Stimulated activated CD8-positive, alpha-beta memory T cell treated with anti-CD3 and anti-CD28 coated beads, Interleukin-4, amount 100 ng/mL, for 4 hours (primary cell): ENCODE measurements at places on chromosomes 2 and 18.

DNA sequence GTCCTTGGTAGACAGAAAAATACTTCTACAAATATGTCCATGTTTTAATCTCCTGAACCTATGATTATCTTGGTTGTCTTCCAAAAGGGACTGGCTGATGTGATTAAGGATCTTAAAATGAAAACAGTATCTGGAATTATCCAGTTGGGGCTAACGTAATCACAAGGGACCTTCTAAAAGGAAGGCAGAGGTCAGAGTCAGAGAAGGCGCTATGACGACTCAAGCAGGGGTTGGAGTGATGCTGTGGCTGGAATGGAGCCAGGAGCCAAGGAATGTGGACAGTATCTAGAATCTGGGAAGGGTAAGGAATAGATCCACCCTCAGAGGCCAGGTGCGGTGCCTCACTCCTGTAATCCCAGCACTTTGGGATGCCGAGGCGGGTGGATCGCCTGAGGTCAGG, 4.2 kb upstream of the USP14 start:
- DNase-seq, result no peak

DNA sequence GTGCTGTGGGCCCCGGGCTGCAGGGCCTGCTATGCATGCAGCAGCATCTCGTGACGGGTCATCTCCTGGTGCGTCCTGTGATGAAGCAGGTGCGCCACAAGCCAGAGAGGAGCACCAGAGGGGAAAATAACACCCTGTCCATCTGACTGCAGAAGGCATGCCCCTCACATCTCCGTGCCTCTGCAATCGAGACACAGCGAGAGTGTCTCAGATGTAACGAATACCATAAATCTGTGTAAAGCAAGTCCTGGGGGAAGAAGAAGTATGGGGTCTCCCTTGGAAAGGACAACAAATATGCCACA, 137.5 kb downstream of the PTGR3 start:
- no peak for DNase-seq

DNA sequence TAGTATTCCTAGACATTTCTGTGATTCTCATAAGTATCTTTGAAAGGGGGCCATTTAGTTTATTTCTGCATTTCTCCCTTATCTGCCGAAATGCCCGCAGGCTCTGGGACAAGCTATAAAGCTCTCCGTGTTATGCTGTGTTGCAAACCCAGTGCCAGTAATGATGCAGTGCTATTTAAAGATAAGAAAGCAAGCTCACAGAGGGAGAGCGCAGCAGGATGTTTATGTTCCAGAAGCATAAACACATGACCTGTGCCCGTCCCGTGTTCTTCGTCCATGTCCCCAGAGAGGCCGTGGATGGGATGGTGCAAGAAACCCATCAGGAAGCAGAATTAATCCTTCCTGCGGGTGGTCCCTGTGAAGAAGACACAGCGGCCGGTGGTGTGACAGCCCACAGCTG, 99.4 kb downstream of the NEDD4L start:
- no peak for DNase-seq

- DNase-seq, result no peak
These were observed 777.1 kb downstream of the RNF144A start for GRCh38 chr2:7694076-7694985.

GRCh38 chr2:138183705-138184104, 219.4 kb downstream of the HNMT start:
- no peak for DNase-seq

GRCh38 chr18:7593218-7593819, 26.2 kb downstream of the PTPRM start:
- no peak for DNase-seq

DNA sequence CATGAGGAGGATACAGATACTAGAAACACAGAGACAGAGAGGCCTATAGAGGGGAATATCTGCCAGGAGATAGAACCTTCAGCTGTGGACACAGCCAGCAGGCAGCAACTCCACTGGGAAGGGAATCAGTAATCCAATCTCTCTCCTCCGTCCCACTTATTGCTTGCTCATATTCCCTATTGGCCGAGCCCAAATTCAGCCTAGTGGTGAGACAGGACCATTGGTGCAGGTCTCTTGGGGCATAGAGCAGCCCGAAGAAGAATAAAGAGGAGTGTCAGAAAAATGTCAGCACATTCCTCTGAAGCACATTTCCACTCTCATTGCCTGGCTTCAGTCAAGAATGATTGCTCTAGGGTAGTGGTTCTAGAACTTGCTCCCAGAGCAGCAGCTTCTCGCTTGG, 1091.5 kb upstream of the GYPC start:
- no peak for DNase-seq

DNA sequence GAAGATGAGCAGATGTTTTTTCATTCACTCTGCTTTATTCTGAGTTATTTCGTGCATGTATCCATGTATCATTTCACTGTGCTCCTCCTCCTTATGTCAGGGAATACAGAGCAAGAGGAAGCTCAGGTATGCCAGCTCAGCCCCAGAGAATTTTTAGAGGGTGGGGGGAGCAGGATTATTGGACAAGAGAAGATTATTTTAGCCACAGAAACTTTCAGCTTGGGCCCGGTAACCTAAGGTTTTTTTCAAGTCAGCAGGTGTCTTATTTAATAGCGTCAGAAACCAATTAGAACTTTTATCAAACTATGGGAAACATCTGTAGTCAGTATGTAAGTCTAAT, 232.9 kb upstream of the SIX3 start:
- no peak for DNase-seq

- DNase-seq, result no peak
These were observed 84.0 kb downstream of the SH3RF3 start for GRCh38 chr2:109212836-109213563.

DNA sequence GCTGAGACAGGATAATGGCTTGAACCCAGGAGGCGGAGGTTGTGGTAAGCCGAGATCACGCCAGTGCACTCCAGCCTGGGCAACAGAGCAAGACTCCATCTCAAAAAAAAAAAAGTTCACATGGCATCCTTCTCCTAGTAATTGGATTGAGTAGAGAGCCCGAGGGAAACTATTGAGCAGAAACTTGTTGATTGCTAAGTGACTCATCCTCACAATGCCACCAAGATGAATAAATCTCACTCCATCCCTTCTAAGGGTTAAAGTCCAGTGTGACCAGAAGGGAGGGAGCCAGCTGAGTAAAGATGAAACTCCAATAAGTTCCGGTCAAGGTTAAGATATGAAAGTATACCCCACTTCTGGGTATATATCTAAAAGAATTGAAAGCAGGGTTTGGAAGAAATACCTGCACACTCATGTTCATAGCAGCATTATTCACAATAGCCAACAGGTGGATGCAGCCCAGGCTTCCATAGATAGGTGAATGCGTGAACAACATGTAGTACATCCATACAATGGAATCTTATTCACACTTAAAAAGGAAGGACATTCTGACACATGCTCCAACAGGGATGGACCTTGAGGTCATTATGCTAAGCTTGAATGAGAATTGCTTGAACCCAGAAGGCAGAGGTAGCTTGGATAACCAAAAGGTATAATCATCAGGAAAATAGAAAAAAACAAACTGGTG, 13.0 kb upstream of the FHL2 start:
- DNase-seq, result no peak

DNA sequence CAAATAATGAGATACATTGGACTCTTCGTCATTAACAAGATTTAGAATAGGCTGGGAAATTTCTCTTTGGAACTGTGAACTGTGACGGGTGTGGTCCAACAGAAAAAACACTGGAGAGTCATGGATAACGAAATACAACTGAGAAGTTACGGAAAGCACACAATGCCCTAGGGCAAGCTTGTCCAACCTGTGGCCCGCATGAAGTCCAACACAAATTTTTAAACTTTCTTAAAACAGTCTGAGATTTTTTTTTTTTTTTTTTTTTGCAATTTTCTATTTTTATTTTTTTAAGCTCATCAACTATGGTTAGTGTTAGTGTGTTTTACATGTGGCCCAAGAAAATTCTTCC, 27.7 kb downstream of the CDC42EP3 start:
- DNase-seq, result no peak

DNA sequence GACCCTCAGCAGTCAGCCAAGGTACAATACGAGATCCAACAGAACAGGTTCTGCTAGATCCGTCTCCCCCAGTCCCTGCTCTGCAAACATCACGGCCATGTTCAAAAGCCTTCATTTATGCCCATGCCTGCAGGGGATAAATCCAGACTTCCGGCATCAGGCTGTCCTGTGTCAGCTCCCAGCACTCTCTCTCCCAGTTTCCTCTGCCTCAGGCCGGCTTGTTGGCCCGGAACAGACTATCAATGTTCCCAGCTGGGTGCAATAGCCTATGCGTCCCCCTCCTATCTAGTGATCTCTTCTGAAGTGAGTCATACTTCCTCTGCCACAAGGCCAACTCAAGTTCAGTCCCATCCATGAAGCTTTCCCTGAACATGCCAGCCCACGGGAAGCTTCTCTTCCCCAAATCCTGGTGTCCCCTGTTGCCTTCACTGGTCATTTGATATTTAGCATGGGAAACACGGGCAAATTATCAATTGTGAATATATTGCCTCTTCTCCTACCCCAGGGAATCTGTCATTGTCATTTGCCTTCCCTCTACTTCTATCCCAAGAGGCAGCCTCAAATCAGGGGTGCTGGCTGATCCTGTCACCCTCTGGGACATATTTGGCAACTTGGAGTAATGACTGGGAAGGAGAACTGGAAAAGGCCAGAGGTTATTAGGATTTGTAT, 51.1 kb downstream of the CAPN13 start:
- no peak for DNase-seq

- DNase-seq, result no peak
These were observed 176.7 kb downstream of the MYO1B start for GRCh38 chr2:191421950-191422349.

DNA sequence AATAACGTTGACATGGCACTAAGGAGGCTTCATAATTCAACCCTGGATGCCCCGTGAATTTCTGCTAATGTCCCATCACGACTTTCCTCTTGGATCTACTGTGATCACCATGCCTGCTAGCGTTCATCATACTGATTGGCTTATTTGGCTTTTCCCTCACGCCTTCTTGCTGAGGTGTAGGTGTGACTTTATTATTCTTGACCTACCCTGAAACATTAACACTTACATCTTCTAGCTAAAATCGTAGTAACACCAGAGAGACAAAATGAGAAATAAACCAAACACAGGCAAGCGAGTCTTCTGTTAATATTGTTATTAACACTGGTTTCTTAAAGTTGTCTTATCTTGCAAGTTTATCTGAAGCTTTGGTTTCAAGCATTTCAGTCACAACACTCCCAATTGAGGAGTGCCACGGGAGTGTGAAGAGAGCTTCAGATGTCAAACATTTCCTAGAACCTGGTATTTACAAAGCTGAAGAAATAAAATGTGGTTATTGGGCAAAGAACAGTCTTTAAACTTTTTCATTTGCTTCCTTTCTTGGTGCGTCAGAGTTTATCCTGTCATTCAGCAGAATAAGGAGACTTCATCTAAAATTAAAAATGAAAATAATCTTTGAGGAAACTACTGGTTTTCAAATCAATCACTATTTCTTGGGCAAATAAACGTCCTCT, 15.4 kb upstream of the STAT1 start:
- no peak for DNase-seq

DNA sequence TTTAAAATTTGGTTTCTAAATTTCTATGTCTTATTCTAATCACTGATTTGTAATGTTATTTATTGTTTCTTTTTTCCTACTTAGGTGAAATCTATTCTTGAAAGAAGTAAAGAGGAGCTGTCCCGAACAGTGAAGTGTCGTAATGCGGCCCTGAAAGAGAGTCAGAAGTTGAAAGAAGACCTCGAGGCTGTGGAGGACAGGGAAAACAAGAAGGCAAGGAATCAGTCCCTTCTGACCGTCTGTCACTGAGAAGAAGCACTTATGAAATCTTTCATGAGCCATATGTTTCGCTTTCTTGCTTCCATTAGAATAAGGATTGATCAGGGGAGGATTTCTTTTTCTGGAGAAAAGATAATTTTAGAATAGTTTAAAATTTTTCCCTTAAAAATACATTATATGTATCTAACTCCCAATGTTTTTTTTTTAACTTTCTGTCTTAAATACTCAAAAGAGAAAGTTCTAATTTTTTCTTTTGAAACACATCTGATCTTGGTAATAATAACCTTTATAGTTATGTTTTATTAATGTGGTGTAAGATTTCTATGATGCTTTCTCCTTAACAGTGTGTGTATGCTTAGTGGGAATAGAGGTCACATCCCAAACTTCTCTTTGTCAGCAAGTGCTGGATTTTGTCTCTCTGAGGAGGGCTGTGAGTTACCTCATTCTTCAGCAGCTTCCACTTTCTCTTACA, 79.0 kb downstream of the CCDC150 start:
- DNase-seq, result no peak

GRCh38 chr2:32750880-32751279, 123.0 kb downstream of the TTC27 start:
- DNase-seq, result no peak

DNA sequence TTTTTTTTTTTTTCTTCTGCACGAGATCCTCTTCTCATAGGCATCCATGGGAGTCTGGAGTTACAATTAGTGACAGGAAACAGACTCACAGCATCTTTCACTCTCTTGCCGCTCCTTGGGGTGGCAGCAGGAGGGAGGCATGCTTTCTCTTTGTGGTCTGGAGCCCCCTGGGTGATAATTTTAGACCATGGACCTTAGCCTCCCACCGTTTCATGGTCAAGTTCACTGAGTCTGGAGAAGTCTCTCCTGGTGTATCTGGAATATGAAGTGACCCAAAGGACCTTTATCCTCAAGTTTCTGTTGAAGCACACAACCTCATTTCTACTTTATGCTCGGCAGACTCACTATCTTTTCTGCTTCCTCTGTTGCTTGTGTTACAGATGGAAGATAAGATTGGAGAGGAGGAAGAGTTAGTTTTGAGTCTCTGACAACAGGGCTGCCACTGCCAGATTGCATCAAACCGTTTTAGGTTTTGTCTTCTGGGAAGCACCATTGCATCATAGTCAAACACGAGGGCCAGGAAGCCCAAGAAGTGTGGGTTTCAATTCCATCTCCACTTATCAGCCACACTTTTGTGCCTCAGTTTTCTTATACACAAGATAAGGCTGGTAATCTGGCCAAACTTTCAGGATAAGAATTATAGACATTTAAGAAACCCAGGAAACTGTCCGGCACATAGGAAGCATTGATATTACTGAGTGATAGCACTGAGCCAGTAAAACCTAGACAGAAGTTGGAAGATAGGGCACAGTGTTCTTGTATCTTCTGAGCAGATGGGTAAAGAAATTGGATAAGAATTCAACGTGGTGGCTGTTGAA, 62.3 kb downstream of the ADCYAP1 start:
- DNase-seq, result no peak

GRCh38 chr2:54303631-54304030, 47.6 kb upstream of the TSPYL6 start:
- DNase-seq, result no peak

- DNase-seq, result no peak
These were observed 91.1 kb downstream of the EML6 start for GRCh38 chr2:54814389-54815147.

- no peak for DNase-seq
These were observed 1.1 kb downstream of the TRABD2A start for GRCh38 chr2:84879584-84880394.
